ENCODE measurements at places on chromosomes 4 and X.

- no peak for DNase-seq
Measured at GRCh38 chr4:177123811-177124210, 185.9 kb upstream of the NEIL3 start.

- DNase-seq = no peak
Measured at GRCh38 chr4:169345316-169345721, 74.6 kb upstream of the SH3RF1 start.

- DNase-seq = no peak
Measured at GRCh38 chrX:12494400-12495138, 296.6 kb upstream of the PRPS2 start.

- no peak for DNase-seq
Measured at GRCh38 chrX:140157143-140157542, 191.8 kb upstream of the CXorf66 start.

DNA sequence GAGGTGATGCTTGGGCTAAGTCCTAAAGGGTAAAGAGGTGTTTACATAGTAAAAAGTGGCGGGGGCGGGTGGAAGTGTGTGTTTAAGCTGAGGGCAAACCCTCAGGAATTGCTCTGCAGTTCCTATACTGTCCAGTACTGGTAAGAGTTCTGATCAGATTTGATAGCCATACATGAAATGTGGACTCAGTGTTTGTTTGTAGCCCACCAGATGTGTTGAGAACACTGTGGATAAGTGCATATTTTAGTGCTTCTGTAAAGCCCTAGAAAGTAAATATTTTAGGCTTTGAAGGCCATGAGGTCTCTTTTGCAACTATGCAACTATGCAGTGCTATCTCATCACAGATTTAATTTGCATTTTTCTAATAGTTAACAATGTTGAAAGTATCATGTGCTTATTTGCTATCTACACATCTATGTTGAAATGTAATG is 80.7 kb upstream of the EOLA2 start:
- no peak for DNase-seq

GRCh38 chr4:141843136-141843535 is 206.8 kb downstream of the IL15 start:
- no peak for DNase-seq

GRCh38 chr4:34676400-34676799 is 1567.9 kb downstream of the ARAP2 start:
- DNase-seq = no peak

GRCh38 chr4:76723924-76724323 is 174.0 kb downstream of the SOWAHB start:
- DNase-seq = peak; percentile 57

GRCh38 chr4:81052119-81053068 is 21.9 kb downstream of the BMP3 start:
- DNase-seq = peak; percentile 64

GRCh38 chrX:26925088-26925487 is 538.1 kb downstream of the PPP4R3C start:
- DNase-seq = no peak

DNA sequence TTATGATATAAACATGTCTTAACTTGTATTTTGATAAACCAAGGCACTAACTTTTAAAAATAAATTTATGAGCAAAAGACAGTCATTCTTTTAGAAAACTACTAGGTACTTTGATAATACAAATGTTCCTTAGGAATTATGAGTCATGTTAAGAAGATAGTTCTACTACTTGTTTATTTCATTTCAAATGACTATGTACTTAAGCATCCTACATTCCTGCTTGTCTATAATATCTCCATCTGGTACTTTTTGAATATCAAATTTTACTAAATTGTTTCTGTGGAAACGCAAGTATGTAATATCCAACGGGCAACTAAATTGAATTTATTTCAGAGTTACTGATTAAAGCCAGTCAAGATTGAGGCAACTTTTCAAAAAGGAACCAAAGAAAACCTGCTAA is 61.8 kb downstream of the CAMK2D start:
- DNase-seq = no peak

GRCh38 chrX:24146283-24146949 is 3.1 kb upstream of the ZFX start:
- no peak for DNase-seq

DNA sequence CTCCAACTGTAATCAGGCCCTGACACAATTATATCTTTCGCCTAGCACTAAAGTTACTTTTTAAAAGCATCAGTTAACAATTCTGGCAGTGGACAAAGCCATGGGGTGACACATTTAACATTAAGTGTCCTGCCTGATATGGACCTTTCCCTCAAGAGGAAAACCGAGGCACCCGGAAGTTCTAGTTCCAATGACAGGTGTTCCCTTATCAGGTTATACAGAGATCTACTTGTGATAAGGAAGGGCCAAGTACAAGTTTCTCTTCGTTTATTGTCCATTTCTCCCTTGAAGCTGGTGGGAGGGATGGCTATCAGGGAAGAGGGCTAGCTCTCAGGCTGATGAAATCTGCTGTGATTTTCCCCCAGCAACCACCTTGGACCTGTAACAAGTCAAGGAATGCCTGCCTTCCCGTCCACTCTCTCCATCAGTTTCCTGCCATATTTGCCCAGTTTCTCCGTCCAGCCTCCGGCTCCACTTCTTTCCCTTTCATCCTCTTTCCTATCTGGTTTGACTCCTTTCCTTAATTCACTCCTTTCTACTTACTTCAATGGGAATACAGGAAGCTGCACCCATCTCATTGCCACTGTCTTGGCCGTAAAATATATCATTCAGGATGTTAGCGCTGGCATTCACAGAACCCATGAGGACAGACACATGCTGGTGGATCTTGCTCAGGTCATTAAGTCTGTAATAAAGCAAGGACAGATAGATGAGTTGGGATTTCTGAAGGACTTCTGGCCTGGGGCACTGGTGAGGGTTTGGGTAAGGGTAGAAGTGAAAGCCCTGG is 95.0 kb downstream of the DGKK start:
- no peak for DNase-seq

GRCh38 chr4:125043486-125043885 is 271.3 kb upstream of the FAT4 start:
- no peak for DNase-seq

- no peak for DNase-seq
Measured at GRCh38 chrX:68084765-68085164, 348.5 kb downstream of the OPHN1 start.

DNA sequence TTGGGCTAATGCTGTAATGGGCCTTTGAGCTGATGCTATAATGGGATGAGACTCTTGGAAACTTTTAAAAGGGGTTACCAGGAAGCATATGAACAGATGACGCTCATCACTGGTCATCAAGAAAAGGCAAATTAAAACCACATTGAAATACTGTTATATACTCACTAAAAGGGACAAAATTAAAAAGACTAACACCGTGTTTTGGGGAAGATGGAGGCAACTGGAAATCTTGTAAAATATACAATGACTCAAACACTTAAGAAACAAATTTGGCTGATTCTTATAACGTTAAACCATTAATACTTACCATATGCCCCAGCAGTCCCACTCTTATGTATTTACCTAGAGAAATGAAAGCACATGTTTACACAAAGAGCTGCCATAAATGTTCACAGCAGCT is 207.2 kb upstream of the GPRIN3 start:
- DNase-seq = no peak

- DNase-seq = peak; percentile 39
Measured at GRCh38 chr4:37644962-37645361, 41.2 kb downstream of the RELL1 start.

DNA sequence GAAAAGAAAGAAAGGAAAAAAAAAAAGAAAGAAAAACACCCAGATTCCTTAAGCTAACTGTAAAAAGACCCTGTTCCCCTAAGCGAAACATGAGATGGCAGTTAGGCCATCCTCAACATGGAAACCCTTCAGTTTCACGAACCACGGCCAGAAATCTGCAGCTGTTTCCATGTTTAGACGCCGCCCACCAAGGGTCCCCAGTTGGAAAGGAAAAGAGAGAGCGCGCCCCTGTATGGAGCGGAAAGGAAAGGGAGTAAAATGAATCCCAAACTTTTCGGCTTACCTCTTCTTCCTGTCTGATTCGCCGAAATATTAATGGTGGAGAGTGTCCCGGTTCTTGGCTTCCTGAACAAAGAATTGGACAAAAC is 38.3 kb downstream of the MGARP start:
- no peak for DNase-seq

DNA sequence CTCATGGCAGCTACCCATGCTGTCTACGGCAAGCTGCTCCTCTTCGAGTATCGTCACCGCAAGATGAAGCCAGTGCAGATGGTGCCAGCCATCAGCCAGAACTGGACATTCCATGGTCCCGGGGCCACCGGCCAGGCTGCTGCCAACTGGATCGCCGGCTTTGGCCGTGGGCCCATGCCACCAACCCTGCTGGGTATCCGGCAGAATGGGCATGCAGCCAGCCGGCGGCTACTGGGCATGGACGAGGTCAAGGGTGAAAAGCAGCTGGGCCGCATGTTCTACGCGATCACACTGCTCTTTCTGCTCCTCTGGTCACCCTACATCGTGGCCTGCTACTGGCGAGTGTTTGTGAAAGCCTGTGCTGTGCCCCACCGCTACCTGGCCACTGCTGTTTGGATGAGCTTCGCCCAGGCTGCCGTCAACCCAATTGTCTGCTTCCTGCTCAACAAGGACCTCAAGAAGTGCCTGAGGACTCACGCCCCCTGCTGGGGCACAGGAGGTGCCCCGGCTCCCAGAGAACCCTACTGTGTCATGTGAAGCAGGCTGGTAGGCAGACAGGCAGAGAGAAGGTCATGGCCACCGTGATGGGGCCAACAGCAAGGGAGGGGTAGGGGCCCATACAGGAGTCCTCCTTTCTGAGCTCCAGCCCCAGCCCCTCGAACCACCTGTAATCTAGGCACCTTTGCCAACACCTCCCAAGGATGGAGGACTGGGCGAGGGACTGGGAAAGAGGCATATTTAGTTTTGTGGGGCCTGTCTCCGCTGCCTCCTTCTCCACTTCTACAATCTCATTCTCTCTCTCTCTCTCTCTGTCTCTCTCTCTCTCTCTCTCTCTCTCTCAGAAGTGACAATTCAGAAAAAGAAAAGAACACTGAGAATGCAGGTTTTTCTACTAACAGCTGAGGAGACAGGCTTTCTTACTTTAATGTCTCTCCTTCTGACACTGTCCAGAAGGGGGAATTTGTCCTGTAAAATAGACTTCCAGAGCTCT is 4.7 kb upstream of the TSPYL2 start:
- DNase-seq = no peak

DNA sequence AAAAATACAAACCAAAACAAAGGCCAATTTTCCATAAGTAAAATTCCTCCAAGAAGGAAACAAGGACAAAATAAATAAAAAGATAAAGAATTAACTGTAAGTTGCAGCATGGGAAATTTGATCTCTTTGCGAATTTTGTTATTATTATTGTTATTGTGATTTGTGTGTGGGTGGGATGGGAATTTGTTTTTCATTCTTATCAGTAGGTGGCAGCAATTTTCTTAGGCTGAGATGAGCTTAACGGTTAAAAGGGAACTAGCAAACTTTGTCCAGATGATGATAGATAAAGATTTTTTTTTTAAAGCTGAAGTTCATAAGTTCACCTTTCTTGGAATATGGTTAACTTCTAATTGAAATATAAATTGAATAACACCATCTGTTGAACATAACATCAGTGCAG is 83.2 kb upstream of the IL1RAPL2 start:
- DNase-seq = no peak

DNA sequence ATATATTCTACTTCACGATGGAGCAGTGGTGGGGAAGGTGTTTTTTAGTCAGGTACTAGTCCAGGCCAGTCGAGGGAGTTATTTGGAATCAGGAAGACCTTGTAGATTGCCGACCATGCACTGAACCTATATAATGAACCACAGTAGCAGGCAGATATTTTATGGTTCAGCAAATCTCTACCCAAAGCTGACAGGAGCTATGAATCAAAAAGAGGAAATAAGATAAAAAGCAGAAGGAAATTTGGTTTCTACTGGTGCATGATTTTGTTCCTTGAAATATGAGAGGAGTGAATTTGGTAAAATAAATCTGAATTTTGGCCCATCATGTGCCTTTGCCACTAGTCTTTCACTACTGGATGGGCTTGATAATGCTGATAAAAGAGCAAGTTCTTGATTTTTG is 924.3 kb upstream of the DIAPH2 start:
- DNase-seq = no peak

- DNase-seq = peak; percentile 30
Measured at GRCh38 chrX:19514791-19515614, at the start of gene MAP3K15. TSS of gene MAP3K15 (minus strand) at chrX:19515508. CDS start at chrX:19515261, 247 bp downstream.

DNA sequence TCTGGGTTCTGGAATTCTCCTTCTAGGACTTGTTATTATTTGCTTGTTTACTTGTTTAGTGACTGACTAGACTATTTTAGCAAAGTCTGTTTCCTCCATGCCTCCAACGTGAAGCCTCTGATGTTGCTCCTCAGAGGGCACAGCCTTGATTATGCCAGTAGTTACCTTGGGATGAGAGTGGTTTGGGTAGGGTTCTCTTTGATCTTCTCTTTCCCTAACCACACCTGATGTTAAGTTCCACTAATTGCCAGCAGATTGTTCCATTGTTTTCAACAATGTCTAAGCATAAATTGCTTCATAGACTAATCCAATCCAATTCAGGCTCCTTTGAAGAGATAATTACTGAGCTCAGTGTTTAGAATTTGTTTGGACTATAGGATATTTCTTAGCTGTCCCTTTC is 352.7 kb upstream of the DIPK2B start:
- DNase-seq = no peak

- DNase-seq = no peak
Measured at GRCh38 chr4:177093964-177094363, 215.7 kb upstream of the NEIL3 start.

GRCh38 chr4:165191348-165191656 is 16.1 kb upstream of the KLHL2 start:
- no peak for DNase-seq

DNA sequence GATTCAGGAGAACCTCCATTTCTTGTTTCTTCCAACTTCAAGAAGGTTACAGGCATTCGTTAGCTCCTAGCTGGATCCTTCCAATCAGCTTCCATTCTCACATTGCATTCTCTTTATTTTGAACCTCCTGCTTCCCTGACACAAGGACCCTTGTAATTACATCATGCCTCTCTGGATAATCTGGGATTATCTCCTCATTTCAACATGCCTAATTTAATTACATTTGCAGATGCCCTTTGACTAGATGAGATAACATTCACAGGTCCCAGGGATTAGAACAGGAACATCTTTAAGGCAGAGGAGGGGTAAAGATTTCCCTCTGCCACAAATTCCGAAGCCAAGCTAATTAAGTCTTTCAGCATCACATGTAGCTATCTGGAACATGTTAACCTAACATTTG is 753.8 kb upstream of the PCDH7 start:
- no peak for DNase-seq

DNA sequence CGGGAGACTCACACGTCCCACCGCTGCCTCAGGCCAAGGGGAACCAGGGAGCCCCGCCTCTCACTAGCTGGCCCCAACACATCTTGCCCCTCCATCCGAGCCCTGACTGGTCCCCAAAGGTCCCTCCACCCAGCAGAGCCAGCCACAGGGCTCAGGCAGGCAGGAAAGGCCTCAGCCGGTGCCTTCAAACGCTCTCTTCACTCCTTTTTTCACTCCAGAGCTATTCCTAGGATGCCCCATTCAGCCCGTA is 1.5 kb upstream of the ARHGAP4 start:
- no peak for DNase-seq

GRCh38 chrX:135346975-135347374 is 37.7 kb downstream of the ETDC start:
- no peak for DNase-seq
